T follicular helper cell (primary cell): ENCODE measurements at places on chromosomes 1 and 21.

DNA sequence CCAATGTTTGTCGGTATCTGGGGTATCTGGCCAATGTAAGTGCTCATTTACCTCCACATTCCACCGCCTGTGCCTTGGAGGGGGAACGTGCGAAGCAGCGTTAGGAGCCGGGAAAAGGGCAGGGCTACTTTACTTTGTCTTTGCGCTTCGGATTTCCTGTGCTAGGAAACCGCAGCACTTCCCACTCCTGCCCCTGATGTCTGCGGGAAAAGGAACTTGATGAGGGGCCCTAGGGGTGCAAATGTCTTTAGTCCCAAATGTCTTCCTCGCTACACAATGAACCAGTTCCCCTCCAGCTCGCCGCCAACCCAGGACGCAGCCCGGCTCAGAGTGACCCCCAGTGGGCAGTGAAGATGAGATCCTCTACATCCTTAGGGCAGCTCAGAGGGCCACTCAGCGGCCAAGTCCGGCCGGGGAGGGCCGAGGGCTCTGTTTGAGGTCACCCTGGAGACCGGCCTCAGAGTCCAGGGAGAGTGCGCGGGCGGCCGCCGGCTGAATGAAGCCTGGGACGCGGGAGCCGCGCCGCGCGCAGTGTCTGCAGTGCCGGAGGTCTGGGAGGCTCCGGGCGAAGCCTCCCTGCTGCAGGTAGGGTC is at the start of gene DYNLT5:
Gene DYNLT5 (plus strand): TSS at position 460 of the 593 bp plus-strand sequence. CDS start 2,200 bp downstream, outside the sequence.
- DNase-seq, result no peak

GRCh38 chr1:160167056-160167455 is 15.7 kb downstream of the ATP1A4 start:
- DNase-seq, result no peak

GRCh38 chr1:17846341-17846740 is 91.2 kb downstream of the ACTL8 start:
- no peak for DNase-seq

GRCh38 chr1:219784660-219785381 is 143.5 kb downstream of the SLC30A10 start:
- DNase-seq, result no peak

DNA sequence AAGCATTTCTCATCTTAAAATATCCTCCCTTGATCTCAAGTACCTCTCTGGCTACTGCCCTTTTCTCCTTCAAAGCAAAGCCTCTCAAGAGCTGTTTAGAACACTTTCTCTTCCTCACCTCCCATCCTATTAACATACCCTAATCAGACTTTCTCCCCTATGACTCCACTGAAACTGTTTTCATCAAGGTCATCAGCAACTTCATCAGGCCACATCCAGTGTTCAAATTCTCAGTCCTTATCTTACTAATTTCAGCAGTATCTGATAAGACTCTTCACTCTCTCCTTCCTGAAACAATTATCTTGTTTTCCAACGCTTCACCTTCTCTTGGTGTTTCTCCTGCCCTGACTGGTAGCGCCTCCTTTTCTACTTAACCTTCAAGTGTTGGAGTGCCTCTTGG is 1.5 kb upstream of the RAP1A start:
- DNase-seq, result no peak

DNA sequence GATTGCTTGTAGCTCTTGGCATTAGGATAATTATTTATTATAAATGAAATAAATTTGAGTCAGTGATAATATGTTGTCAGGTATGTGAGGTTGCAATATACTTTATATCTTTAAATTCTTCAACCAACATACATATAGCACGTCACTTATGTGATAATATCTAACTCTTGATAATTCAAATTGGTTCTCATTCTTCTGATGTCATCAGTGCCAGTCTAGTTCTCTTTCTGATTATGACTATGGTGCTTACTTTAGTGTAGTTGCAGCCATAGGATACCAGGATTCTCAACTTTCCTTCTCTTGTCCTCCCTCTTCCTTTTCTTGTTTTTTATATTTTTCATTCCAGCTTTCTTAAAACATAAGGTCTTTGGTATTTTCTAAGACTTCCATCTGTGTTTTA is 34.8 kb upstream of the ATP6V1G3 start:
- DNase-seq, result no peak

DNA sequence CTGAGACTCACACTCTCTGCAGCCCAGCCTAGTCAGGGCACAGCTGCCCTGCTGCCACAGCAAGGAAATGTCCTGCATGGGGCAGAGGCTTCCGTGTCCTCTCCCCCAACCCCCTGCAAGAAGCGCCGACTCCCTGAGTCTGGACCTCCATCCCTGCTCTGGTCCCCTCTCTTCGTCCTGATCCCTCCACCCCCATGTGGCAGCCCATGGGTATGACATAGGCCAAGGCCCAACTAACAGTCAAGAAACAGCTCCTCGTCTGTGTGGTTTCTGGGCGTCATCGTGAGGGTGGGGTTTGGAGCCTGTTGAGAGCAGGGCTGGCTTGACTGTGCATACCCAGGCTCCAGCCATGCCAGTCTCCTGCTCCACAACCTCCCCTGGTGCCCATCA is 19.5 kb downstream of the FAAH start:
- DNase-seq, result no peak

GRCh38 chr1:235088907-235089306 is 39.7 kb downstream of the TOMM20 start:
- DNase-seq, result no peak

GRCh38 chr1:246776923-246777322 is 52.7 kb downstream of the SCCPDH start:
- no peak for DNase-seq

DNA sequence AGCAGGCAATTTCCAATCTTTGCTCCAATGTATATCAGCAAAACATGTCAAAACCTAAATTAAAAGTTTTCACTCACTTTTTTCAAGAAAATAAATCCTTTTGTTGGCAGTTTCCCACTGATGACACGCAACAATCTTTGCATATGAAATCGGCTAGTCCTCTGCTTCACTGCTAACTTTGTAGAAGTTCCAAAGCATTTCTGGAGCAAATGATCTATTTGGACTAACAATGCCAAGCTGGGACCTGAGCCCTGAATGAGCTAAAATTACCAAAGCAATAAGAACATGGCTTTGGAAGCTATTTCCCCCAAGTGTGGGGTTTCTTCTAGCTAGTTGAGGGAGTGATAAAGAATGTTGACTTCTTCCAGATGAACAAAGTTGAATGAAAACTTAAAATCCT is 5.1 kb downstream of the BEND5 start:
- no peak for DNase-seq

DNA sequence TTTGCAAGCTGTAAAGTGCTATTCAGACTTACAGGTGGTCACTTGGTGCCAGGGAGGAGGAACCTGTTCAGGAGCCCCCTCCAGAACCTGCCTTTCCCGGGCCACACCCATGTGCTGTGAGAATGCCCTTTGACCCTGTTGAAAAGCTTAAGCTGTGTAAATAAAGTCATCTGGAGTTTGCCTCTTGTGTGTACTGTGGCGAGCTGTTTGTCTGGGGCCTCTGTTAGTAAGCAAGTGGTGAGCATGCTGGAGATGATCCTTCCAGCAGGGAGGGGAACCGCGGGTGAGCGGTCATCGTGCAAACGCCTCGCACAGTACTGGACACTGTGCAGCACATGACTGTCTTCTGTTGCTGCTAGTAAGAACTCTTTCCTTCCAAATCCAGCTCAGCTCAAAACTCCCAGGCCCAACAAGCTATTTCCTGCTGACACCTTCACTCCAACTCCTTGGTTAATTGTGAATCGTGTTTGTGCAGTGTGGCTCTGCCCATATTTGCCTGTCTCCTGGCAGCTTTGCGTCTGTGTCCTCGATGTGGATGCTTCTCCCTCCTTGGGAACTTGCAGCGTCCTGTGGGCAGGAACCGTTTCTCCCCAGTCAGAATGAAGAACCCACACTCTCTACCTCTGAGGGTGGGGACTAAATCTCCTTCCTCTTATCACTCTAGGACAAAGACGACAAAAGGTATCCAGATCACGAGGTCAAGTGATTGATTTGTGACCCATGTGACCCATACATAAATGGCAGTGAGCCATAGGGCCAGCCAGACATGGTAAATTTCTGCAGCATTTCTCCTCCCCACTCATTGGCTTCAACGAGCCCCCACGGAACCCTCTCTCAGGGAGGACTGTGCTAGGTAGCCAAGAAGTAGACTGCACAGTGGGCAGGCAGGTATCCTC is 13.9 kb upstream of the BTG2 start:
- no peak for DNase-seq

DNA sequence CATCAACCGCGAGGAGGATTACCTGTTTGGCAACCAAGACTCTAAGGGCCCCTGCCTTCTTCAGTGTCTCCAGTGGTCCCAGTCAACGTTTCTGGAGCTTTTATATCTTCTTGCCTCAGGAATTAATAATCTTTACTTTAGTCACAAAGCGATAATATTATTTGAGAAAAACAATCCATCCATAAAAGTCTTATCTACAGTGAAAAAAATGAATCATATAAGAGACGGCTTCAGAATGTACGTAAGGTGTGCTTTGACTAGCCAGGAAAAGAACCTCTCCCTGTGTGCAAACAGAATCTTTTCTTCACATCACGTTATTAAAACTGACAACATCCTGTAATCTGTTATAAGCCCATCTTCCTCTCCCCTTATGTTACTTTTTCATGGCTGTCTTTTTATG is at the start of gene REG4:
Gene REG4 (minus strand): TSS at position 74 of the 400 bp plus-strand sequence. CDS start 2,691 bp downstream, outside the sequence.
- no peak for DNase-seq

GRCh38 chr1:19619697-19620384 is 24.3 kb upstream of the NBL1 start:
- DNase-seq, result no peak

DNA sequence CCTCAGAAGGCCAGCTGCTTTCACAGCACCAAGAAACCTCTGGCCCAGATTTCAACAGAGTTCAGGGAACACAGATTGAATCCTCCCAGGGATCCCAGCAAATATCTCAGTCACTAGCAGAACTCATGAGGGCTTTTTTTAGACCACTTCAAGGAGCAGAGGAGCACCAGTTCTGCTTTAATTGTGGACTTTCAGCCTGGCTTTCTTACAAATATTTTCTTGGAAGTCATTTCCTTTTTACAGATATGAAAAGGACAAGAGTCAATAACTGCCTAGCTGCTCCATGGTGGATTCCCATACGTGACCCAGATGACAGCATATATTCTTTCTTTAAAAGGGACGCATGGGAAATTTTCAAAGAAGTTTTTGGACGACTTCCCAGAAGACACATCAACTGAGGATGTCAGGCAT is 6.4 kb upstream of the LRRC8B start:
- DNase-seq, result no peak

- DNase-seq, result no peak
Measured at GRCh38 chr1:167126317-167126716, 32.4 kb downstream of the STYXL2 start.

DNA sequence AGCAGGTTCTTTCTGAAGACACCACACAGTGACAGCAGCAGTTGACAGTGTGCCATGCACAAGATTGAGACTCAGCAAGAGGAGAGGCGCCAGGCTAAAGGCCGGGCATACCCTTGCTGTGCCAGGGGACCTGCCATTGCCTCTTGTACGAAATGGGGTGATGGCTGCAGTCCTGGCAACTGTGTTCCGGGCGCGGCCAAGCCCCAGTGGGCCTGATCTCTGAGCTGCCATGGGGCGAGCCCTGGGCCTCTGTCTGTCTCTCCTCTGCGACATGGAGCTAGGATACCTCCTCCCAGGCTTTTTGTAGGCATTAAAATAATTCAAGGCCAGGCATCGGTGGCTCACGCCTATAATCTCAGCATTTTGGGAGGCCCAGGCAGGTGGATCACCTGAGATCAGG is 9.6 kb upstream of the TRAPPC10 start:
- no peak for DNase-seq

DNA sequence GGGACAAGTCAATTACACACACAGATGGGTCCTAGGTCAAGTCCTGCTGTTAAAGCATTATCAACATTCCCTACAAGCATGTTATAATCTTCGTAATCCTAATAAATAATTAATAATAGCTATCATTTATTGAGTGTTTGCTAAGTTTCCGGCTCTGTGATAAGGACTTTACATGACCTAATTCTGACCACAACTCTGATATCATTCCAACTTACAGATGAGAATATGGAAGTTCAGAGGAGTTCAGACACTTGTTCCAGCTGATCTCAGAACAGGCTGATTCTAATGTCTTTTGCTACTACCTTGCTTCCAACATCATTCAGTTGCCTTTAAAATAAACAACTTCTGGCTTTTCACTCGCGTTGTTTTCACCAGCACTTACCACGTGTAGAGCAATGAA is 770.1 kb upstream of the CXADR start:
- DNase-seq, result no peak

DNA sequence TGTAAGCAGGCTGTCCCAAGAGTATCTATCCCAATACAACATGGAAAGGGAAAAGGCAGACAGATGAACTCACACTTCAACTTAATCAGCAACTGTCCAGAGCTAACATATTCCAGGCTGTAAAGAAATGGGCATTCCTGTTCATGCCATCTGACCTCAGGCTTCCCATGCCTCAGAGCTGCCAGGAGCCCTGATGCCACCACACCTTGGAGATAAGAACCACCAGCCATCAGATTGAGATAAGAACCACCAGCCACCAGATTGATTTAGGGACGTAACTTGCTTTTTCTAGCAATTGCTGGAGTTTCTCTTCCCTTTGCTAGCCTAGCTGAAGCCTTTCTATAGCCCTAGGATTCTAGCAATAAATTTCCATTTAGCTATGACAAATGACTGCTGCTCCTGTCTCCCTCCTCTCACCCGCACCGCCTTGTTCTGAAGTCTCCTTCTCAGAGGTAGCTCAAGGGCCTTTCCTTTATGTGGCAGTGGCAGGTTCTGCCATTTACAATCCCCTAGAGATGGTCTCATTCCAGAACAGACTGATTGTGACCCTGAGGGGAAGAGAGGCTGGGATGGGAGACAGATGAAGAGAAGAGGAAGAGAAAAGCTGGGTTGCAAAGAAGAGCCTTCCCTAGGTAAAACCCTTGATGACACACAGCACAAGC is 88.0 kb upstream of the CTTNBP2NL start:
- DNase-seq, result no peak

GRCh38 chr21:46215436-46216131 is 13.0 kb downstream of the LSS start:
- DNase-seq, result no peak

- no peak for DNase-seq
Measured at GRCh38 chr1:111221276-111221632, 6.3 kb upstream of the CHI3L2 start.

- DNase-seq, result no peak
Measured at GRCh38 chr21:46637952-46638746, 2.7 kb downstream of the PRMT2 start.

DNA sequence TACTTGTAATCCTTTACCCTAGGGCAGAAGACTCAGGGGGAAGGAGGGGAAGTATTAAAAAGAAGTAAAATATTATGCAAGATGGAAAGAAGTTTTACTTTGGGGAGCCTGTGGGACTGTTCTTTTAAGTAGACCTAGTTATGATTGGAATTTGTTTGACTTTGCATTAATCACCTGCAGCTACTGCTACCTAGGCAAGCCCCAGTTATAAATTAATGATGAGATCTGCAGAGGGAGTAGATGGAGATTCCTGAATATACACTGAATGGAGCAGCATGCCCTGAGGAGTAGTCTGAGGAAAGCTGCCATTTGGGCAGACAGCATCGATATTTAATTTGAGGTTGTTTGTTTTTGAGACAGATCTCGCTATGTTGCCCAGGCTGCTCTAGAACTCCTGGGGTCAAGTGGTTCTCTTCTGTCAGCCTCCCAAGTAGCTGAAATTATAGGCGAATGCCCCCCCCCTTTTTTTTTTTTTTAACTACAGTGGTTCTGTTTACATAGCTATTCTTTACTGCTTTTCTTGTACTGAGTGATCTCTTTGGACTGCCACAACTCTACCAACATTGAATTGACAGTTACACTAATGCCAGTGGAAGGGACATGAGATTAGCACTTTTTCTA is 81.4 kb upstream of the SERTAD4 start:
- no peak for DNase-seq
